ENCODE measurements at places on chromosomes 7 and 10. TPM values are rescaled to one million over a fixed set of nuclear protein-coding genes. Genes with fewer than 3 reads are reported as not detected.

Gene SH2B2
- 5.0 TPM for total RNA-seq

GRCh38 chr7:99622596-99622995, 5.8 kb downstream of the ZSCAN25 start:
- peak; percentile 56 for DNase-seq

DNA sequence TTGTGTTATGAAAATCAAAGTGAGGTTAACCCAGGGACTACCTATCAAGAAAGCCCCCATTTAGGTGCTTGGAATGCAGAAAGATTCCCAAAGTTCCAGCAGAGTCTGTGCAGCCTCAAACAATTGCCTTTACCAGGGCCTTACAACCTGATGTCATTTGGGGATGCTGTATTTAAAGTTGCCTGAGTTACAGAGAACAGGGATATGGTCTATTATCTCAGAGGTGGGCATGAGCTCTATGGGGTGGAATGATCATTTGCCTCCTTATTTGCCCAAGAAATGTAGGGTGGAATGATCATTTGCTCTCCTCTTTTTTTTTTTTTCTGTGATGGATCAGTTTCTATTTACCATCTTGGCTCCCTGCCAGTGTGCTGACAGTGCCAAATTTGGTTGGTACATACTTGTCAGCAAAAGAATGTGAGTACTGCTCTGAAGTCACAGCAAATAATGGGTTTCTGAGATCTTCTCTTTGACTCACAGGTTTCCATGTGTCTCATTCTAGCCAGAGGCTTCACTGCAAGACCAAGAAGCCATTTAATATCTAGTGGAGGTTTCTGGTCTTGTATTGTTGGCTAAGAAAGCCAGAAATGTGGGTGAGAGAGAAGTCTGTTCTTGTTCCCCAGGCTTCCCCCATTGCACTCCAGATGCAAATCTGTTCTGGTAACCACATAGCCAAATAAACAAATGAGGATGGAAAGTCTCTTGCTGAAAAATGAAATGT, 45.5 kb upstream of the ZNRF2 start:
- peak; percentile 48 for DNase-seq

DNA sequence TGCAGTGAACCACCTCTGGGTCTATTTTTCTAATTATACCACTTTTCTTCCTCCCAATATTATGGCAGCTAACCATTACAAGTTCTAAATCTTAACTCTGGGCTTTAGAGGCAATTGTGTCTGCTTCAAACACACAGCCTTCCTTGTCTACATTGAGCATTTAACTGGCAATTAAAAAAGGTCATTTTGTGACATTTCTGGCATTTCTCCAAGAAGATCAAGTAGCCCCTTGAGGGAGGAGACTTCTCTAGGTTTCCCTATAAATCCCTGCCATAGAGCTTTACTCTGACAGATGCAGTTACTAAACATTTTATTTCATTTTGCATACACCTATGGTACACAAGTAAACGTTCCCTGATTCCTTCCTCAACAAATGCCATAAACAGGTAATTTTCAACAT, 33.4 kb upstream of the FAM133B start:
- DNase-seq: no peak

GRCh38 chr7:141698247-141699015, 3.5 kb downstream of the DENND11 start:
- peak; percentile 9 for DNase-seq

Gene TMEM213
- total RNA-seq: not detected

- DNase-seq: no peak
Measured at GRCh38 chr7:47232751-47233412, 349.0 kb downstream of the TNS3 start.

Gene SPDYE8
- total RNA-seq: not detected

DNA sequence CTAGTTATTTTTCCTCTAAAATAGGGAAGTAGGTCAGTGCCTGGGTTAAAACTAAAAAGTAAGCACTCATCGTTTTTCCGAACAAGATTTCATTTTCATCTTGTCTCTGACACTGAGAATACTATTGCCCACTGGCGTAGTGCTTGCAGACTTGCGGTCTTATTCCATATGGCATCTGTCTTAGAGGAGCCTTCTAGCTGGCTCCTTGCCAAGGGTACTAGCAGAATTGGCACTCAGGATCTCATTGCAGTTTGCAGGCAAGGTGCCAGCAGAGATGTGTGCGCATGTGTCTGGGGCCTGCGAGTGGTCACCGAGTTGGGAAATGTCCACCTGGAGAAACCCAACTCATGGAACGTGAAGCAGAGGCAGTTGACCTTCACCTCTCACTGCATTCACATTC, 143.4 kb downstream of the CELF2 start:
- no peak for DNase-seq

GRCh38 chr7:116315293-116315692, 105.0 kb downstream of the TES start:
- no peak for DNase-seq

DNA sequence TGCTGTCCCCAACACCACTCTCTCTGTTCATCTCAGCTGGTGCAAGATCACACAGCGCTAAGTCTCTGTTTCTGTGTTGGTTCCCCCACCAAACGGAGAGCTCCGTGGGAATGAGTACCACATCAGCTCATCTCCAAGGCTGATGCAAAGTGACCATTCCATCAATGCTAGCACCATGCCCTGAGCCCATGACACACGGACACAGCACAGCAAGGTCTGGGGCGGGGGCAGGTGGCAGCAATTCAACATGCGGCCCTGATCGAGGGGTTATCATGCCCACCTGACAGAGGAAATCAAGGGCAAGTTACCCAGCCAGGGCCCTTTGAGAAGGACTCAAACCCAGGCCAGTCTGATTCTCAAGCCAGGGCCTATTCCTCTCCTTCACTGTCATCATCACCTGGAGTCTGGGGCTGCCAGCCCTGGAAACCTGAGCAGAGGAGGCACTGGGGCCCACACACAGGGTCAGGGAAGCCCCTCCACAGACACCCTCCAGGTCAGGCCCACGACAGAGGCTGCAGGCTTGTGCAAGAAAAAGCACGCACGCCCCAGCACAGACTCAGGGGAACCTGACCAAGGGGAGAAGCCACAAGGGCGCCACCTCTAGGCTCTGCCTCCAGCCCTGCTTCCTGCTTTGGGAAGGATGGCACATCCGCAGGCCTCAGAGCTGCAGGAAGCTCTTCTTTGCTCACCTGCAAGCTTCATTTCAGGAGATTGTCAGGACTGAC, 74.8 kb downstream of the GRID1 start:
- DNase-seq: no peak

GRCh38 chr7:34904987-34905386, 132.3 kb downstream of the DPY19L1 start:
- DNase-seq: no peak

GRCh38 chr7:141320287-141320686, 230.9 kb upstream of the AGK start:
- DNase-seq: no peak

GRCh38 chr10:124649214-124649613, 95.0 kb downstream of the FAM53B start:
- DNase-seq: no peak

DNA sequence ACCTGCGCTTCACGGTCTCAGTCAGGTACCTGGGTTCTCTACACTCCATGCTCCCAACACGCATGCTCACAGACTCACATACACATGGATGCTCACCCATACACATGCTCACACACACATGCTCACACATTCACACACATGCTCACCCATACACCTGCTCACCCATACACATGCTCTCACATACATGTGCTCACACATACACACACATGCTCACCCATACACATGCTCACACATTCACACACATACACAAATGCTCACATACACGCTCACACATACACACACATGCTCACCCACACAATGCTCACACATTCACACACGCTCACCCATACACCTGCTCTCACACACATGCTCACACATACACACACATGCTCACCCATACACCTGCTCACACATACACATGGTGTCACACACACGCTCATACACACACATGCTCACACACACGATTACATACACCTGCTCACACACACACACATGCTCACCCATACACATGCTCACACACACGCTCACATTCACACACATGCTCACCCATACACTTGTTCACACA, 119.9 kb downstream of the PAXIP1 start:
- DNase-seq: no peak

Gene ZNF37A
- total RNA-seq: 22.6 TPM

Gene CRHR2
- not detected for total RNA-seq

DNA sequence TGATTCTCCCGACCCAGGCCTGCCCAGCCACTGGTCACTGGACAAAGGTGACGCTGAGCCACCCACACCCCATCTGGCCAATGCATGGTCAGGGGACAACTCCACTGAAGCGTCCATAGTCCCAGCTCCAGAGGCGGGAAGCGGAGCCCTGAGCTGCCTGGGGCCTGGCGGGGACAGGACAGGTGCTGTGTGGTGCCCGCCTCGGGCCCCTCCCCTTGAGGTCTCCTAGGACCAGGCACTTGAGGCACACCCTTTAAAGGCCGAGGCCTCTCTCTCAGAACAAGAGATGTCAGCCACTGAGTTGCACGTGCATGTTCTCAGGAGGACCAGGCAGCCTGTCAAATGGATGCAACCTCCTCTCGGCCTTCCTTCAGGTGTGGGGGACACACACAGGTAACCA, 52.5 kb upstream of the PPP2R2D start:
- DNase-seq: no peak

DNA sequence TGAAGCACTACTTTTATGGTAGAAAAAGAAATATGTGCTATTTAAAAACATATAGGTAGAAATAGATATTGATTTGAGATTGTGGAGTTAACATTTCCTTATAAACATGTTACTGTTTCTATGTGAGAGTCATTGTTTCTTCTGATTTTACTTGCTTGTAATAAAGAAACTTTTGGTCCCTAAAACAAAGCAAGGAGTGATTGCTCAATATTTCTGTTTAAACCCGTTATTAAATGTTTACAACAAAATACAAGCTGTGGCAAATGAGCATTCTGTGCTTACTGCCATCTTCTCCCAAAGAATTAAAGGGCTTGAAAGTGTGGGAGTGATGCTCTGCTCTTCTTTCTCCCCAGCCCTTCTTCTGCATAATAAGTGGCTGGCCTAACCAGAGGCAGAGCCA, 22.7 kb upstream of the CBLL1 start:
- DNase-seq: no peak

GRCh38 chr7:121385056-121385799, 10.9 kb downstream of the FAM3C start:
- DNase-seq: no peak

Gene PCDH15
- not detected for total RNA-seq

Gene TNS3
- total RNA-seq: 0.04 TPM

GRCh38 chr10:3702569-3702968, 82.4 kb downstream of the KLF6 start:
- no peak for DNase-seq

DNA sequence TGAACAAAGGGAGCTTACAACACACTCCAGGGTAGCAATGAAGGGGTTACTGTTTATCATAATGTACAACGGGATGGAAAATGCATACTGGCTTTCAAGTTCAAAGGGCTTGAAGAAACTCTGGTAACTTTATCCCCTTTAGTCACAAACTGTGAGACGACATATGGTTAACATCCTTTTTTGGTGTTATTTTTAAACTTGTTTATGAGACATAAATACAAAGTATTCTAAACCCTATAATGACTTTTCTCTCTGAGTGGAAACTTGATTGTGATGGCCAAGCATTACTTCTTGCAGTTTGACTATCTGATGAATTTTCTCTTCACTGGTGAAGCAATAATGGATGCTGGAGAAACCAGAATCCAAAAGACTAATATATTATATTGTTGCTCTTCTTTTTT, 62.0 kb upstream of the SEMA3A start:
- DNase-seq: no peak

DNA sequence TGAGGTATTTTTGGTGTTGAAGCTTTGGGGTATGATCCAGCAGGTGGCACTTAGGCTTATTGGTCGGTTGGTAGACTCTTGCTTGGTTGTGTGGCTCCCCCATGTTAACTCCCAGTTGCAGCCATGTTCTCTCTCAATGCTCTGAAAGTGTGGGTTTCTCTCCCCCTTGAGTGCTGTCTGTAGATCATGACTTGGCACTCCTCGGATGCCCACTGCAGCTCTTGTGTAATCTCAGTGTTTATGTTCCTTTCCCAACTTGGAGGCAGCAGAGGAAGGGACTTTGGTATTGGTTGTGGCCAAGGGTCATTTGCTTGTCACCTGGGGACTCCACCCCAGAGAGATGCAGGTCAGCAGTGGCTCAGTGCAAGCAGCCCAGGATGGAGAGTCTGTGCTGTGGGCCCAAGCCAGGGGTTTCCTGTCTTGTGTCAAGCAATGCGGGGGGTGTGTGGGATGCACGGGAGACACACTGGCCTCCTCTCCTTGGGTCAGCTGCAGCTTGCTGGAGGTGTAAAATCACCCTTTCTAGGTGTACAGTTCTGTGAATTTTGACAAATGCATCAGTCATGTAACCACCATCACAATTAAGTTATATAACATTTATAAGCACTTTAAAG, 36.9 kb downstream of the PIK3CG start:
- DNase-seq: no peak

Gene FAM25A
- not detected for total RNA-seq

- DNase-seq: no peak
Measured at GRCh38 chr10:12975906-12976305, 25.6 kb downstream of the CCDC3 start.

DNA sequence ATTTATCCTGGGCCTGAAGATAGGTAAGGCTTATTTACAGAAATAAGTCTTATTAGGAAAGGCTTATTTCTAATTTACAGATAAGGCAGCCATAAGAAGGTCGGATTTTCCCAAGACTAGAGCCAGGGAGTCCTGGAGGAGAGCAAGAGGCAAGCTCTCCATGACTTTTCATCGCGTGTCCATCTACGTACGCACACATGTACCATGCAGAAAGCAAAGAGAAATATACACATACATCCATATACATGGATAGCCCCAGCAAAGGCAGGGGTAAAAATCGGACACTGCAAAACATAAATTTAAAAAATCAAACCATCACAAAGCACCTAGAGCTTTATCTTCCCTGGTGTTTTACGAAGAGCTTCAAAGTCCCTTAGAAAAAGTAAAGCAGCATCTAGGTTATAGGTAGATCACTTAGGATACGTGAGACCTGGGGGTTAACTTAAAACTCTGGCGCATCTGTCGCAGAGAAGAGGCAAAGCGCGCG, 25.8 kb upstream of the ZRANB1 start:
- DNase-seq: no peak

DNA sequence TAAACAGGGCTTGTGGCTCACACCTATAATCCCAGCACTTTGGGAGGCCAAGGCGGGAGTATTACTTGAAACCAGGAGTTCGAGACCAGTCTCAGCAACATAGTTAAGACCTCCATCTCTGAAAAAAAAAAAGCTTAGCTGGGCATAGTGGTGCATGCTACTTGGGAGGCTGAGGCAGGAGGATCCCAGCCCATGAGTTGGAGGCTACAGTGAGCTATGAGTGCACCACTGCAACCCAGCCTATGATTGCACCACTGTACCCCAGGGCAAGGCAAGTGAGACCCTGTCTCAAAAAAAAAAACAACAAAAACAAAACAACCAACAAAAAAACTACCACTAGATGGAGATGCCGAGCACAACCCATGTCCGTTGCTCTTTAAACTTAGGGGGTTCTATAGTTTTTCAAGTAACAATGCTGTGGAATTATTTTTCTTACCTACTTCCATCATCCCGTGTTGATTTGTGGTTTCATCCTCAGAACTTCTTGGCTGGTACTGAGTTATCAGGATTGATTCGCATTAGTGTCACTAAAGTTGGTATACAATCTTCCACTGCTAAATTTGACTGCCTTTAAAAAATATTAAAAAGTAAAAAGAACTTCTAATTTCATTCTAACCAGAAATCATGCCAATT, 12.2 kb upstream of the REPIN1 start:
- peak; percentile 38 for DNase-seq

Gene JAKMIP3
- 0.31 TPM for total RNA-seq
